ENCODE measurements at places on chromosomes 16 and 17. TPM values are rescaled to one million over a fixed set of nuclear protein-coding genes. Genes with fewer than 3 reads are reported as not detected.

TNFRSF13B gene
- total RNA-seq, result not detected

MT1H gene
- not detected for total RNA-seq

KRT20 gene
- not detected for total RNA-seq

CCL3 gene
- total RNA-seq, result 7.1 TPM
